ENCODE measurements at places on chromosomes 4 and X.

GRCh38 chr4:149801416-149801815, 14.2 kb downstream of the IQCM start:
- DNase-seq: no peak

GRCh38 chr4:153655002-153655541, 29.0 kb upstream of the TLR2 start:
- no peak for DNase-seq

- no peak for DNase-seq
These were observed 37.1 kb downstream of the SMARCAD1 start for GRCh38 chr4:94244829-94245185.

GRCh38 chr4:25756503-25756902, 100.9 kb downstream of the SLC34A2 start:
- DNase-seq: no peak

- DNase-seq: no peak
These were observed 29.8 kb upstream of the TMEM150C start for GRCh38 chr4:82591592-82591991.

Measured in CD4-positive, alpha-beta T cell treated with Interleukin-1 beta for 1 hour (primary cell).